Keratinocyte (primary cell): ENCODE measurements at places on chromosomes 7 and 10. TPM values are rescaled to one million over a fixed set of nuclear protein-coding genes. Genes with fewer than 3 reads are reported as not detected.

DNA sequence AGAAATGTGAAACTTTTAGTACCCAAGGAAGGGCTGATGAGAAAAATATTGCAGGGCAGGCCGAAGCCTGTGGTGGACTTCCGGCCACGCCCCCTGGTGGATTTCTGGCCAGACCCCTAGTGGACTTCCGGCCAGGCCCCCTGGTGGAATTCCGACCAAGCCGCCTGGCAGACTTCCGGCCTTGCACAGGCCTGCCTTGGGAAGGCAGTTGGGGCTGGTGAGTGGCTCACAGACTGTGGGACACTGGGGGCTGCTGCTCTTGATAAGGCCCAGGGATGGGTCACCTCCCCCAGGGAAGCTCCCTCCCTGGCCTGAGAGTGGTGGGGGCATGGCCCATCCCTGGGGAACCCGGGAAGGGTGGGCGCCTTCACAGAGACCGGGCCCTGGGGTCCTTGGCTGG is 116.4 kb upstream of the MKI67 start:
- no peaks in the 10 kb centered on the region for H3K27me3 ChIP-seq
- no peak overlapping the region for H3K27ac ChIP-seq
- H3K4me3 ChIP-seq, result no peak overlapping the region
- no peak for DNase-seq
- no peaks in the 10 kb centered on the region for H3K4me1 ChIP-seq
- no peaks in the 10 kb centered on the region for H3K36me3 ChIP-seq

DNA sequence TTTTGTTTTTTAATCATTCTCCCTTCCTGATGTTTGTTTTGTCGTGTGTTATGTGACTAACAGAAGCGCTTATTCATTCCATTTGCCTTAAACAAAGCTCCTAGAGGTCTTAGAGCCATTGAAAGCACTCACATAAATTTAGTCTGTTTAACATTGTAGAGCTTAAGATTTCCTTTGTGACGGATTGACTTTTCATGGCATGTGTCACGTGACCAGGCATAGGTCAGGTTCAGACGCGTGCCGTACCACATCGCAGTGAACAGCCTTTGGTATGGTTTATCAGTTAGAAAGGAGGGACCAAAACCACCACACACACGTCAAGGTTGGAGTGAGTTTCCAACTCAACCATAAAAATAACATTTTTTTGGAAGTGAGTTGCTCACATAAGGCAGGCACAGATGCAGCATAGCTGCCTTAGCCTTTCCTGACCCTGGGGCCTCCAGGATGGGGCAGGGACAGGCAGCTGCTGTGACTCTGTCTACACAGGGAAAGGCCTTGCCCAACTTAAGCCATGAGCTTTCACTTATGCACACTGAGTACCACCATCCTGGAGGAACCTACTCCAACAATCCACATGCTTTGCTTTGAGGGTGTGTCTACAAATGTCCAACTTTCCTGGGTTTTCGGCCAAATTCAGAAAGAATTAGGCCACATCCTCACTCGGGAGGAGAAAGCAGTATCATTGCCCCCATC is 55.5 kb downstream of the WDFY4 start:
- H3K27ac ChIP-seq, result no peak overlapping the region
- no peaks in the 10 kb centered on the region for H3K36me3 ChIP-seq
- DNase-seq, result no peak
- H3K4me3 ChIP-seq, result no peak overlapping the region

Gene CCDC172
- not detected in 3 replicates for polyA plus RNA-seq

GRCh38 chr10:13787015-13787421 is 200.3 kb downstream of the PRPF18 start:
- no peaks in the 10 kb centered on the region for H3K36me3 ChIP-seq
- peak overlapping the region; percentile 72 for H3K27ac ChIP-seq
- peaks cover 22% of the 10 kb centered on the region for H3K4me1 ChIP-seq

Gene EPO
- polyA plus RNA-seq, result 0.35 to 0.86 TPM (median 0.41 TPM) in 3 replicates

DNA sequence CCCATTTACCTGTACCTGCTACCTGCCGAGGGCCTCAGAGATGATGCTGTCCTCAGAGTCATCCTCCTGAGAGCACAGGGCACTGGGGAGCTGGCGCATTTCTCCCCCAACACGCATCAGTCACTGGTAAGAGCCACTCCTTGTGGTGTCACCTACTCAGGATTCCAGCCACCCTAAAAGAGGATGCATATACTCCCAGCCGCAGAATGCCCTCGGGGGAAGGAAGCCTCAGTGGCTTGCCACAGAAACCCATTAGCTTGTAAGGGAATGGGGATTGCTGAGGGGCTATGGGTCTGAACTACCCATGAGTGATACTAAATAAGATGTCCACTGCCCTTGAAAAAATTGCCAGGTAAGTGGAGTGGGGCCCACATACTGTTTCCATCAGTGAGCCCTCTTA is 279.2 kb downstream of the WDR11 start:
- no peak overlapping the region for H3K27ac ChIP-seq
- H3K27me3 ChIP-seq, result peaks cover 10% of the 10 kb centered on the region
- DNase-seq, result no peak
- H3K4me3 ChIP-seq, result no peak overlapping the region

Gene FAM25G
- polyA plus RNA-seq, result 3.9 to 23.2 TPM (median 10.6 TPM) in 3 replicates

GRCh38 chr7:114988755-114989375 is 67.0 kb downstream of the MDFIC start:
- no peak overlapping the region for H3K27ac ChIP-seq
- DNase-seq, result no peak
- no peaks in the 10 kb centered on the region for H3K36me3 ChIP-seq
- no peaks in the 10 kb centered on the region for H3K27me3 ChIP-seq
- H3K4me3 ChIP-seq, result no peak overlapping the region
- H3K4me1 ChIP-seq, result peaks cover 23% of the 10 kb centered on the region

DNA sequence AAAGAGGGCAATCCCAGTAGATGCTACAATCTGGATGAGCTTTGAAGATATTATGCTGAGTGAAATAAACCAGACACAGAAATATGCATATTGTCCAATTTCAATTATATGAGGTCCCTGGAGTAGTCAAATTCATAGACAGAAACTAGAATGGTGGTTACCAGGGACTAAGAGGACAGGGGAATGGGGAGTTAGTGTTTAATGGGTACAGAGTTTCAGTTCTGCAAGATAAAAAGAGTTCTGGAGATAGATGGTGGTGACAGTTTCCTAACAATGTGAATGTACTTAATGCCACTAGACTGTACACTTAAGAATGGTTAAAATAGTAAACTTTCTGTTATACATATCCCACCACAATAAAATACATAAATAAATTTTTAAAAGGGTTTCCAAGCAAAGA is 236.6 kb downstream of the ELMO1 start:
- no peaks in the 10 kb centered on the region for H3K4me1 ChIP-seq
- H3K36me3 ChIP-seq, result no peaks in the 10 kb centered on the region
- no peak overlapping the region for H3K27ac ChIP-seq
- no peaks in the 10 kb centered on the region for H3K27me3 ChIP-seq

Gene ZNF33B
- polyA plus RNA-seq, result 6.5 to 9.4 TPM (median 9.3 TPM) in 3 replicates

Gene CXCL12
- not detected in 3 replicates for polyA plus RNA-seq

Gene VWA2
- polyA plus RNA-seq, result 0.35 to 0.49 TPM (median 0.41 TPM) in 3 replicates

DNA sequence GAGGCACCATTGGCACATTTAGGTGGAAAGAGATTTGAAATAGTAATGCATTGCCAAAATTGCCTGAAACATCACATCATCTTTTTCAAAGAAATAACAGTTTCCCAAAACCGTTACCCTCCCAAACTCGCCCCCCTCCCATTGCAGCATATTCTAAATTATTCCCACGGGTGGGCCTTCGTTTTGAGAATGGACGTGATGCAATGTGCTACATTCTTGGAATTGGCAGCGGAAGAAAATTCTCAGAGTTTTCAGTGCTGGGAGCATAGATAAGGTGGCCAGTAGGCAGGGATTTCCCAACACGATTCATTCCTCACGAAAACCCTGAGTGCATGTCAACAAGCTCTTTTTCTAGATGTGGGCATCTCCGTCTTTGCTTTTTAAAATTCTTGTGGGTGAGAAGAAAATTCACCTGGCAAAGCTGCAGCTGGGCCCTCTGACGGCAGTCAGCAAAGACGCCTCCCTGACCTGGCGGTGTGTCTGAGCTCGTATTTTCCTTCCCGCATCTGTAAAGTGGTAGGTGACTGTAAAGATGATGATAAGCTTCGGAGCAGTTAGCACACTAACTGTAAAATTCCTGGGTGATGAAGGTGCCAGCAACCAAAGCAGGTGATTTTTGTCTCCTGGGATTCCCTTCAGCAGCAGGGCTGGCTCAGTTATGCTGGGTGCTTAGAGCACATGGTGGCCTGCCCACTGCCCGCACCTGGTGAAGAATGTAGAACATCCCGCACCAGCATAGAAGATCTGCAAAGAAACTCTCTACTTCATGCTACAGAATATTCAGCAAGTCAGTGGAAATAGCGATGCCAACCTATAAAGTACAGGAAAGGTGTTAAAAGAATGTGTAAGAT is 141.9 kb upstream of the KLF6 start:
- no peak for DNase-seq
- no peaks in the 10 kb centered on the region for H3K27me3 ChIP-seq
- H3K4me3 ChIP-seq, result no peak overlapping the region

GRCh38 chr10:7409045-7409731 is 1.6 kb downstream of the SFMBT2 start:
- peaks cover 61% of the 10 kb centered on the region for H3K27me3 ChIP-seq
- no peaks in the 10 kb centered on the region for H3K36me3 ChIP-seq
- peaks cover 22% of the 10 kb centered on the region for H3K4me1 ChIP-seq
- H3K27ac ChIP-seq, result no peak overlapping the region
- H3K4me3 ChIP-seq, result peak overlapping the region; percentile 52

- peaks cover 35% of the 10 kb centered on the region for H3K27me3 ChIP-seq
- no peak overlapping the region for H3K27ac ChIP-seq
- no peak for DNase-seq
- no peaks in the 10 kb centered on the region for H3K36me3 ChIP-seq
- H3K4me1 ChIP-seq, result no peaks in the 10 kb centered on the region
- H3K4me3 ChIP-seq, result no peak overlapping the region
Measured at GRCh38 chr10:100636848-100637553, 101.3 kb downstream of the HIF1AN start.

Gene INA
- polyA plus RNA-seq, result 3.4 to 4.6 TPM (median 4.2 TPM) in 3 replicates
